Sigmoid colon (tissue), 7 donors: ENCODE measurements at places on chromosomes 6 and 20. TPM values are rescaled to one million over a fixed set of nuclear protein-coding genes. Genes with fewer than 3 reads are reported as not detected.

DNA sequence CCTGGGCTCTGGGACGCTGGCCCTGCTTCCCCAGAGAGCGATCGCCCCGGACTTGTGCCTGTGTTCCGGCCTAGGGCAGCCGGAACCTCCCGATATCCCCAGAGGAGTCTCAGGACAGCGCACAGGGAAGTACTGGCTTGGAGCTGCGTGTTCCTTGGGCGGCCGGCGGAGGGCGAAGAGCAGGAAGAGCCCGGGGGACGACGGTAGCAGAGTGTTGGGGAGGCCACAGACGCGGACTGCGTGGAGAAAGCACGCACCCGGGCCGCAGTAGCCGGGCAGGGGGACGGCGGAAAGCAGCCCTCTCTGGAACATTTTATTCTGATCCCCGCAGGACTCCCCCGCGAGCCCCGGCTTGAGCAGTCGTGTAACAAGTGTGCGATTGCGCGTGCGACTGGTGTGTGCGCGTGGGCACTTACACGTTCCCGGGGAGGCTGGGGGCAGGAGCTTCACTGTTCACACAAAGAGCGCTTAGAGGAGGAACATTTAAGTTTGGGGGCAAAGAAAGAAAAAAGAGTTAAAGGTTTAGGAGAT is 36.1 kb downstream of the NCR2 start:
- peaks cover 25% of the 10 kb centered on the region for H3K27me3 ChIP-seq
- H3K4me3 ChIP-seq = peak overlapping the region; percentile 47
- H3K36me3 ChIP-seq = no peaks in the 10 kb centered on the region
- peak overlapping the region; percentile 36 for H3K27ac ChIP-seq
- H3K4me1 ChIP-seq = peaks cover 38% of the 10 kb centered on the region
- DNase-seq = peak; percentile 76

- H3K27me3 ChIP-seq = no peaks in the 10 kb centered on the region
- H3K4me3 ChIP-seq = no peak overlapping the region
- H3K4me1 ChIP-seq = no peaks in the 10 kb centered on the region
- H3K36me3 ChIP-seq = no peaks in the 10 kb centered on the region
- H3K27ac ChIP-seq = peak overlapping the region; percentile 64
Measured at GRCh38 chr6:125057392-125058246, 95.4 kb downstream of the RNF217 start.

GRCh38 chr6:147108259-147108910 is 95.8 kb upstream of the STXBP5 start:
- H3K4me3 ChIP-seq = no peak overlapping the region
- no peak for DNase-seq
- H3K27ac ChIP-seq = no peak overlapping the region
- H3K27me3 ChIP-seq = no peaks in the 10 kb centered on the region
- no peaks in the 10 kb centered on the region for H3K36me3 ChIP-seq

DNA sequence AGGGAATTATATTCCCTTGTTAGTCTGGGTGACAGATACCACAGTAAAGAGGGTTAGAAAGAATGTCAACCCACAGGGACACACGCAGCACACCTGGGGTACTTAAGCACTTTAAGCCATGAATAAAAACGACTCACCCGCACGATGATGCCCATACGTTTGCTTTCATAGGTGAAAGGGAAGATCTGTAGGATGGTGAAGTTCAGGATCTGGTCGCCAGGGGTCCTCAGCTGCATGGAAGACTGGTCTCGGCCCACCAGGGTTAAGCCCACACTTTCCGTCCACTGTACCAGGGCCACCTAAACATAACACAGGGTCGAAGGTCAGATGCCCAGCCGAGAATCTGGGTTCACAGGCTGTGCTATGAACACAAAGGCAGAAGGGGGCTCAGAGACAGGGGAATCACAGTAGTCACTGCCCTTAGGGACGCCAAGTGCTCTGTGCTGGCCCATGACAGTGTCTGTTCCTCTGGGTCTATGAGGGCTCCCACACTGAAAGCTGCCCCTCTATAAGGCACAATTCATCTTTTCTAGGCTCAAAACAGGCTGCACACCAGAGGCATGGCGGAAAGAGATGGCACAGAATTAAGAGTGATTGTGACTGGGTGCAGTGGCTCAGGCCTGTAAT is 96.8 kb upstream of the NFATC2 start:
- peak; percentile 79 for DNase-seq
- H3K36me3 ChIP-seq = no peaks in the 10 kb centered on the region
- H3K4me1 ChIP-seq = no peaks in the 10 kb centered on the region
- H3K27ac ChIP-seq = no peak overlapping the region
- H3K27me3 ChIP-seq = no peaks in the 10 kb centered on the region

DNA sequence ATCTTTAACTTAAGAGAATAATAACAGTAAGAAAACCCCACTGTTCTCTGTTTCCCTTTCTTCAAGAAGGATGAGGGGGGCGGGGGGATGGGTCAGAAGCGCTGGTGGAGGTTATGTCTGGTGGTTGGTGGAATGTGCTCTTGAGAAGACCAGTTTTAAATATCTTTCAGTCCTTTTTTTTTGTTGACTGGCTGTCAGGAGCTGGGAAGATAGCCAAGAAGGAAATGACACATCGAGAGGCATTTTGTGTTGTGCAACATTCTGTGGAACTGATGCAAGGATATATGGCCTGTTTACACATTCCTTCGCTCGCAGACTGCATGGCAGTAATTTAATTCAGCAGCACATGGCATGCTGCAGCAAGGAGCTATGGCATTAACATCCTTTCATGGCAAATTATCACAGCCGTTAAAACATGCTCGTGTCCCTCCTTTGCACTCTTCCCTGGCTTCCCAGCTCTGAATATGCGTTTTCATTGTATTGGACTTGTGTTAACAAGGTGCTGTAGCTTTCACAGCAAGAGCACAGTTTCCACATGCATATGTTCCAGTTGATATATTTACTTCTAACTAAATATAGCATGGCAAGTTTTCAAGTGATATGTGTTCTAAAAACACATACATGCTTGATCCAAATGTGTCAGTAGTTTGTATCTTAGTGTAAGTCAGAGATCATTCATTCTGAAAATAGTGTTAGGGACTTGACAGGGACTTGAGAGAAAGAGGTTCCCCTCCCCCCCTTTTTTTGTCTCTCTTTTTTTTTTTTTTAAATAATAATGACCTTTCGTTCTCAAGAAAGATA is 68.2 kb upstream of the SUPT3H start:
- peak; percentile 79 for DNase-seq
- no peaks in the 10 kb centered on the region for H3K27me3 ChIP-seq
- no peaks in the 10 kb centered on the region for H3K36me3 ChIP-seq
- H3K4me3 ChIP-seq = no peak overlapping the region
- H3K27ac ChIP-seq = peak overlapping the region; percentile 67
- H3K4me1 ChIP-seq = peaks cover 44% of the 10 kb centered on the region

GRCh38 chr20:19502169-19502568 is 255.9 kb upstream of the RIN2 start:
- H3K36me3 ChIP-seq = no peaks in the 10 kb centered on the region
- no peaks in the 10 kb centered on the region for H3K4me1 ChIP-seq
- no peak for DNase-seq

DNA sequence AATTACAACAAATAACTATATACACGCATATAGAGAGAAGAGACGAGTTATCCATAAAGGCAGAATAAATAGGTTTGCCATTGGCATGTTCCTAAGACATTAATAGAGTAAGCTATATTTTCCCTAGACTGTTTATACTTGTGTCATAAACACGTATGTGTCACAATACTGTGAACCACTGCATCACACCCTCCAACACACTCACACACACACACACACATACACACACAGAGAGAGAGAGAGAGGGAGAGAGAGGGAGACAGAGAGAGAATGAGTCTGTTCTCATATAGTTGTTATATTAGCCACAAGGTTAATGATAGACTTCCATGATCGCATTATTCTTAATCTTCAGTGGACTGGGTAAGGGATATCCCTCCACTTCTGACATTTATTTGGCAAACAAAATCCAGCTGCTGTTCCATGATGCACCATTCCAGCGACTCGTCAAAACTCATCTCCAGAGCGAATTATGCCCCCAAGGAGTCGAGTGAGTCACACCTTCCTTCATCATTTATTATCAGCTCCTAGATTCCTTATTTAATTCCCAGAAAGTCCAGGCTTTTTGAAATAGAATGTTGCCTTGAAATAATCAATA is 82.8 kb upstream of the HIVEP1 start:
- H3K27me3 ChIP-seq = no peaks in the 10 kb centered on the region
- DNase-seq = no peak
- no peak overlapping the region for H3K4me3 ChIP-seq
- H3K27ac ChIP-seq = no peak overlapping the region

- DNase-seq = no peak
- no peak overlapping the region for H3K4me3 ChIP-seq
- H3K36me3 ChIP-seq = no peaks in the 10 kb centered on the region
- H3K27me3 ChIP-seq = peaks cover 2% of the 10 kb centered on the region
Measured at GRCh38 chr20:24149881-24150307, 161.3 kb upstream of the GGTLC1 start.

DNA sequence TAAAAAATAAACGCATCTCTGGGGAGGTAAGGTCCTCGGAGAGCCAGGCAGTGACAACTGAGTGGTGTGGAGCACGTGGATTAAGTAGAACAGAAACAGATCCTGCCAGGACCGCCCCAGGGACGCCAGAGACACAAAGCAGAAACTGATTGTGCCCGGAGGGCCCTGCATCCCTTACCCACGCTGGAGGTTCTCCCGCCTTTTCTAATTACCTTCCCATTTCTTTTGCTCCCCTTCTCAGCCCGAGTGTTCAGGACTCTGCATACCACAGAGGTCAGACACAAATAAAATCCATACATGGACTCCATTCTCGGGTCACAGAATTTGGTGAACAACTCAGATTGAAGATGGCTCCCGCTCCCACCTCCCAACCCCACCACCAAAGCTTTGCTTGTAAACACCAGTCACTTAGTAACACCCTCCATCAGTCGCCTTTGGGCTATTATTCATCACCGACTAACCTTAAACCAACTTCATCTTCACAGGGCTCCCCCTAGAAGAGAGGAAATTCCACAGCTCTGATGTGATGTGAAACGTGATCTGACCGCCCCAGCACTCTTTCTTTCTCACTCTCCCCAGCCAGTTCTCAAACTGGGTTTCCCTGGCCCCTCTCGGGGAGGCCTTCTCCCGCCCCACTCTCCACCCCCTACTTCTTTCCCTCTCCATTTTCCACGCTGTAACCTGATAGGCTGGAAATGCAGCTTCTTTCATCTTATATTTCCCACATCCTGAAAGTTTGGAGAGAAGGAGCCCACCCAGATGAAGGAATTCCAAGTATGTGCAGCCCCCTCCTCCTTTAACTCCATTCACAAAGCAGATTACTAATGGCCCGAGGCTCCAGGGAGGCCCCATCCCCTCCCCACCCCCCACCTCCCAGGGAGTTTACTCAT is 32.5 kb upstream of the PIM1 start:
- H3K27ac ChIP-seq = peak overlapping the region; percentile 97
- H3K4me1 ChIP-seq = peaks cover 65% of the 10 kb centered on the region
- no peak overlapping the region for H3K4me3 ChIP-seq
- H3K36me3 ChIP-seq = no peaks in the 10 kb centered on the region
- DNase-seq = peak; percentile 89

GRCh38 chr6:109420751-109421150 is 19.7 kb downstream of the PPIL6 start:
- no peak for DNase-seq
- no peak overlapping the region for H3K4me3 ChIP-seq
- no peaks in the 10 kb centered on the region for H3K36me3 ChIP-seq

GRCh38 chr6:43223175-43223574 is 6.1 kb downstream of the DNPH1 start:
- DNase-seq = peak; percentile 53
- no peak overlapping the region for H3K27ac ChIP-seq
- no peak overlapping the region for H3K4me3 ChIP-seq
- no peaks in the 10 kb centered on the region for H3K4me1 ChIP-seq
- H3K27me3 ChIP-seq = no peaks in the 10 kb centered on the region

GRCh38 chr6:104969108-104969507 is 12.2 kb downstream of the LIN28B start:
- H3K27me3 ChIP-seq = no peaks in the 10 kb centered on the region
- no peak for DNase-seq
- no peaks in the 10 kb centered on the region for H3K36me3 ChIP-seq
- no peak overlapping the region for H3K27ac ChIP-seq
- H3K4me1 ChIP-seq = no peaks in the 10 kb centered on the region

- no peak for DNase-seq
- no peak overlapping the region for H3K27ac ChIP-seq
- H3K4me1 ChIP-seq = peaks cover under 1% of the 10 kb centered on the region
- no peaks in the 10 kb centered on the region for H3K27me3 ChIP-seq
Measured at GRCh38 chr20:62316331-62317166, 13.8 kb downstream of the ADRM1 start.

DNA sequence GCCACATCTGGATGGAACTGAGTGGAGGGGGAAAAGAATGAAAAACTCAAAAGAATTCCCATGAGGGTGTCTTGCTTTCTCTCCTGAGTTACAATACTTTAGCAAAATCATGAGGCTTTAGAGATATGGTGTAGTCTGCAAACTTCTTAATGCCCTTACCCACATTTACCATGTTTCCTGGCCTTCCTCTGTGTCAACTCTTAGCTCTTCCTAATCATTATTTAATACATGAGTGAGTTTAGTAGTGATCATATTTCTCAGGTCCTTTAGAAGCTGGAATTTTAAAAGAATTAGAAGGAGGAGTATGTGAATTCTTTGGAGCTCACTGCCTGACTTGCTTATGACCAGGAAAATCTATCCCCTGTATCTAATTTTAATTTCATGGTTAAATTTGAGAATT is 39.0 kb downstream of the STX11 start:
- no peaks in the 10 kb centered on the region for H3K27me3 ChIP-seq
- H3K4me3 ChIP-seq = no peak overlapping the region
- peaks cover 10% of the 10 kb centered on the region for H3K4me1 ChIP-seq
- DNase-seq = no peak
- peak overlapping the region; percentile 38 for H3K27ac ChIP-seq

GRCh38 chr6:14730654-14731053 is 515.2 kb upstream of the JARID2 start:
- H3K36me3 ChIP-seq = no peaks in the 10 kb centered on the region
- DNase-seq = no peak
- H3K27me3 ChIP-seq = no peaks in the 10 kb centered on the region

DNA sequence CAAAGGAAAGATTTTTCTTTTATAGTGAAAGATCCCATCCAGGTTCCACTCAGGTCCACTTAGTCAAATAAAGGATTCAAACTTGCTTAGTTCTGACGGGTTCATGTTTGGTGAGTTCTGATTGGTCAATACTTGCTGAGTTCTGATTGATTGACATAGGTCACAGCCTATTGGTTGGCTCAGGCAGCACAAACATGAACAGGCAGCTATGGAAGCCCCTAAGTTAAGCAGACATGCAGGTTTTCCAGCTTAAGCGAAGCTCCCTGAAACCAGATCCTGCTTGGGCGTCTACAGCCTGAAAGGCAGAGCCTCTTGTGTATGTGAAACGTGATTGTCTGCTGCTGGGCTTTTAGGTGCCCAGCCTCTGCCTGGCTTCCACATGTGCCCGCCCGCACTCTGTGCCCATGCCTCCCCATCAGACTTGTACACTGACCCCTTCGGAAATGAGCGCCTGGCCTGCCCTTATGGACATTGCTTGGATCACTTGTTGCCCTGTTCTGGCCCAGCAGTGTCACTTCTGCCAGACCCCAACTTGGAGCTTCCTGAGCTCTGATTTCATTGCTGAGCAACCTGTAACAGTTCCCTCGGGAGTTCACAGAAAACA is 45.4 kb upstream of the ECI2 start:
- no peaks in the 10 kb centered on the region for H3K36me3 ChIP-seq
- no peaks in the 10 kb centered on the region for H3K27me3 ChIP-seq
- H3K4me3 ChIP-seq = no peak overlapping the region
- DNase-seq = no peak

ADNP gene
- total RNA-seq = 52.6 TPM

WFDC2 gene
- total RNA-seq = 36.8 TPM

SIRPB1 gene
- total RNA-seq = 5.2 TPM

MAFB gene
- 31.5 TPM for total RNA-seq

DUSP15 gene
- total RNA-seq = 2.0 TPM

GPX5 gene
- total RNA-seq = not detected

PLEKHG1 gene
- total RNA-seq = 13.2 TPM

ORC3 gene
- total RNA-seq = 26.4 TPM

BACH2 gene
- 1.1 TPM for total RNA-seq

COL12A1 gene
- 149 TPM for total RNA-seq

KCNK5 gene
- 3.0 TPM for total RNA-seq

OLIG3 gene
- total RNA-seq = not detected

HLA-DMA gene
- 16.3 TPM for total RNA-seq
